ENCODE measurements at places on chromosomes 3 and 15.

GRCh38 chr3:55402886-55403609, 84.1 kb downstream of the WNT5A start:
- DNase-seq, result no peak

- no peak for DNase-seq
Measured at GRCh38 chr3:183411216-183411922, 17.1 kb downstream of the MCF2L2 start.

- no peak for DNase-seq
Measured at GRCh38 chr3:188906236-188906635, 265.5 kb upstream of the TPRG1 start.

DNA sequence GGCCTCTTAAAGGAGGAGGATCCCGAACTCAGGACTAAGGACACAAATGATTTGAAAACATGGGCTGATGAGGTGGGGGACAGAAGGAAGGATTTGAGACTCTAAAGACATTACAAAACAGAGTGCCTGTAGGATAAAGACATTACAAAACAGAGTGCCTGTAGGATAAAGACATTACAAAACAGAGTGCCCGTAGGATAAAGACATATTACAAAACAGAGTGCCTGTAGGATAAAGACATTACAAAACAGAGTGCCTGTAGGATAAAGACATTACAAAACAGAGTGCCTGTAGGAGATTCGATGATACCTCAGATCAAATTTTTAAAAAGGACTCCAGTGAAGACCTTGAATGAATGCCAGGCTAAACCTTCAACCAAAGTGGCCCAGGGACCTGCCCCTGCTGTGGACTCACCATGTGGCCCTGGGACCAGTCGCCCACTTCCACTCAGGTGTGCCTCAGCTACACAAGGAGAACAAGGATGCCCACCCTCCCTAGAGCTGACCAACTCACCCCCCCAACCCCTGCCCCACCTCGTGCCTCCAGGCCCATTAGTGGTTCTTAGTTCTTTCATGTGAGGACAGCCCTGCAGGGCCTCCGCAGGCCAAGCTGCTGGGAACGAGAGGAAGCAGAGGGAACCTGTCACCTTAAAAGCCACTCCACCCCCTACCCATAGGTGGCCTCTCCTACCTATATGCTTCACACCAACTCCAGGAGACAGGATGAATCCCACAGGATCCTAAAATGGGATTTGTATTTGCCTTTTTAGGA, 59.8 kb downstream of the SH3BP5 start:
- DNase-seq, result no peak

- no peak for DNase-seq
Measured at GRCh38 chr3:47296562-47297302, 14.0 kb downstream of the KLHL18 start.

DNA sequence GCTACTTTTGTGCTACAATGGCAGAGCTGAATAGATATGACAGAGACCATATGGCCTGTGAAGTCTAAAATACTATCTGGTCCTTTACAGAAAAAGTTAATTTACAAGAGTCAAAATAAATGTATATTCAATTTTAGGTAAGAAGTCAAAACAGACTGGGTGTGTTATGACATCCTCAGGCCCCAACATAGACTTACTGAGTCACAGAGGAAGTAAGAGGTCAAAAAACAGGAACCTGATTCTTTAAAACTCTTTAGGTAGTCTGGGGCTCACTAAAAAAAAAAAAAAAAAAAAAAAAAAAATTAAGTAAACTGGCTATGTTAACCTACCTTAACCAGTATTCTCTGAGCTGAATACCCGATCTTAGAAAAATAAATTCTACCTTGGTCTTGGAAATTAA, 13.1 kb downstream of the DNAAF4 start:
- DNase-seq, result no peak

GRCh38 chr3:24155276-24155675, 210.2 kb downstream of the NR1D2 start:
- DNase-seq, result no peak

DNA sequence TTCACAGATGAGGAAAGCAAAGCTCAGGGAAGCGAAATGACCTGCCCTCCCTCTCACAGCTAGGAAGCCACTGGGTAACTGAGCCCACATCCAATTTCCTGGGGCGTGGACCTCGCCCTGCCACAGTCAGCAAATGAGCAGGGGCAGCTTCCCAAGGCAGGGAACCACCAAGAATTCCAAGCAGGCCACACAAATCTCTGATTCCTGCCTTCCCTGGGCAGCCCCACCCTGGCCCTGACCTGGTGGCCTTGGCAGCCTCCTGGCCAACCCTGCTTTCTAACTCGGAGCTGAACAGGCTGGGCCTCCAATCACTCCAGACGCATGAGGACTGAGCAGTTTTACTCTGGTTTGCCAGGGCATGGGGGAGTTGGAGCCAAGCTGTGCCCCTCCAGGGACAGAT, 203.7 kb upstream of the TLE3 start:
- no peak for DNase-seq

DNA sequence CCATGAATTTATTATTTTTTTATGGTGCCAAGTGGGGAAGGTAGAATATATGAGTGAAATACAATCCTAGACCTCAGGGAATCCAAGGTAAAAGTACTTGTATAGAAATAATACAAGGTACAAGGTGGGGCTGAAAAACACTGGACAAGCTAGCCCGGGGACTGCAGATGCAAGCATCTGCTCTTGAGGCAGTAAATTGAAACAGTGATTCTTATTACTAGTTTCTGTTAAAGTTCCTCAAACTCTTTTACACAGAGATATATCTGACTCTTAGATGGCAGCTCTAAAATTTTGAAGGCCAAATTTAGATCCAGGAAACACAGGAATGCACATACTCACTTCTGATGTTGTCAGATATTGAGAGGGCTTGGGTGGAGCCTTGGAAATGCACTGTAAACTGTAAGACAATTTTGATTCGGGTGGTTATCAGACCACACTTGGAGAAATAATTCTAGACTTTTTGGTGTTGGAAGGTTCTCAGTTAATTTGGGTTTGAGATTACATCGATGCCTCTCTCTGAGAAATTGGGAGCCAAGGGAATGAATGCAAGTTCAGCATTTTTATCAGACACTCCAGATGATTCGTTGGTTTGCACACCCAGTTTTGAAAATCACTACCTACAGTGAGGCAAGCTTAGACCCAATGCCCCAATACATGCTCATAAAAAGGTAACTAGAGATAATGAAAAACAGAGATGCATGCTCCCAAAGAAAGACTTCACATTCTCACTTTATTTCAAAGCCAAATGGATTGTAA, 7.3 kb downstream of the TP63 start:
- DNase-seq, result no peak

GRCh38 chr15:61033940-61034677, 195.0 kb downstream of the RORA start:
- DNase-seq, result no peak

DNA sequence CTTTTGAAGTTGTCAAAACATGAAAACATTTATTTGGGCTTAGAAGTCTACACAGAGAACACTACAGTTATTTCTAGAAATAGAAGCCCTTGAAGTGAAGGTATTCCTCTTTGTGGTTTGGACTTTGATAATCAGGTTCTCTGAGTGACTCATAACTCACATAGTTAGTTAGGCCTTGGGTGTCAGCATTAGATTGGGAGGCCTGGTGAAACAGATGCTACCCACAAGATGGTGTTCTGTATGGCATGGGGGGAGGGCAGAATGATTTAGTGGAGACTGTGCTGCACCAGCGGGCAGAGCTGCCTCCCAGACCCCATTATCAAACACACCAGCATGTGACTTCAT, 108.9 kb upstream of the ETV5 start:
- DNase-seq, result no peak

GRCh38 chr15:89825271-89825940, 10.8 kb upstream of the ANPEP start:
- DNase-seq, result no peak
